ENCODE measurements at places on chromosomes 2 and 18. TPM values are rescaled to one million over a fixed set of nuclear protein-coding genes. Genes with fewer than 3 reads are reported as not detected.

DNA sequence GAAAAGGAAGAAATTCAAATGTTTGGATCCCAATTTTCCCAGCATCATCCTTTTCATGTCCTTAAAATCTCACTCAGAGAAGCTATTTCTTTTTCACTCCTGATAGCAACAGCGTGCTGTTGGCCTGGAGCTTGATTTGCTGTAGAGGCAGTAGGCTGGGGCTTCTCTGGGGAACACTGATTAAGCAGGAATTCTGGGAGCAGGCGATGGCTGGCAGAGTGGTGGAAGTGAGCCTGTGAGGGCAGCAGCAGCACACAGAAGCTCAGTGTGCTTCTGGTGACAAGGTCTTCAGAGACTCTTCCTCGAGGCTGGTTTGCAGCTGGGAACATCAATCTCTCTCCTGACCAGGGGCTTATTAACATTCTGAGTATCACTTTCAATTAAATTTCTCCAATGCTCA, 284.6 kb downstream of the DPP10 start:
- no peak for DNase-seq

Gene TFPI
- total RNA-seq = 5.8 TPM

- DNase-seq = peak; percentile 62
These were observed 278.6 kb downstream of the DSC3 start for GRCh38 chr18:30763902-30764350.

Gene POTEJ
- total RNA-seq = not detected

Gene TAF1B
- total RNA-seq = 31.9 TPM

Gene RFX8
- 0.57 TPM for total RNA-seq

GRCh38 chr2:231422056-231422455, 26.5 kb downstream of the B3GNT7 start:
- DNase-seq = no peak

- no peak for DNase-seq
These were observed 101.3 kb upstream of the RPE start for GRCh38 chr2:209901172-209901571.

Gene ID2
- 48.0 TPM for total RNA-seq

- DNase-seq = no peak
These were observed 5.9 kb downstream of the ORC4 start for GRCh38 chr2:148014616-148015015.

DNA sequence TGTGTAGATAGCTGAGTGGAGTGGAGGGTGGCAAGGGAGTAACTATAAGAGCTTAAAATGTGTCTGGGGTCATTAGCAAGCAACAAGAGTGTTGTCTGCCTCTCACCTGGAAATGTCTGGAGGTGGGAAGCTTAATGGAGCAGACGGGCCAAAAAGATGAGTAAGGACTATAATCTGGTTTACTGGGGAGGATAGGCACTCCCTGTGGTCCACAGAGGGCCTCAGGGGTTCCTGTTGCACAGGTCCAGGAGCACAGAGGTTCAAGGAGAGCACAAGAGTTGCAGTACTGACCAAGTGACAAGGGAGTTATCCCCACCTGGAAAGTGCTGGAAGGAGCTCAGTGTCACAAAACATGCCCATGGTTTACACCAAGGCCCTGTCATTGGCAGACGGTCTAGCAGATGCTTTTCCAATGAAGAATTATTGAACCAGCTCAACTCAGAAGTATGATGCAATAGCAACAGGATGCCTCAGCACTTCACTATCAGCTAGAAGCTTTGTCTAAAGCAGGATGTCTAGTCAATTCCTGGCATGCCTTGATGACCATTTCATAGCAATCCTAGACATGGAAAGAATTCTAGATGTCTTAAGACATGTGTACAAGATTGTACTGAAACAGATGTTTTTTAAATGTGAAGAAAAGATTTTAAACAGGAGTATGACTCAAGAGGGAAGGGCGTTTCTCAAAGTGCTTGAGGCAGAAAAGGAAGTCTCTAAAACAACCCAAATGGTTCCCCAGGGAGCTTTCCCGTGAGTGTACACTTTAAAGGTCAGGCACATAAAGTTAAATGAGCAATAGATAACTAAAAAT, 62.9 kb upstream of the SERPINE2 start:
- DNase-seq = no peak

DNA sequence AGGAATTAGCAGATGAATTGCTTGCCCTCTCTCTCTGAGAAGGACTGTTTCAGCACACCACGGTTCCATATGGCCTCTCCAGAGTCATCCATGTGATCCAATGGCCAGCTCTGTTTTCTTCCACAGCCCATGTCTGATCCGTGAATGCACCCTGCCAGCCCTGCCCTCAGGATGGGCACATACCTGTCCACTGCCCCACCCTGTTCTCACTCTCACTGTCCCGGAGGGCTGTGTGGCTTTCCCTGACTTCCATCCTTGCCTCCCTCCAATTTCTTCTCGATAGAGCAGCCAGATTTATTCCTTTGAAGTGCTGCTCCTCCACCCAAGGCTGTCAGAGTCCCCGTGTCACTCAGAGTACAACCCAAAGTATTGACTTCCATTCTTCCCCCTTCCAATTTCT, 343.1 kb downstream of the TGIF1 start:
- no peak for DNase-seq

- no peak for DNase-seq
These were observed 125.6 kb downstream of the GRB14 start for GRCh38 chr2:164495491-164496223.

DNA sequence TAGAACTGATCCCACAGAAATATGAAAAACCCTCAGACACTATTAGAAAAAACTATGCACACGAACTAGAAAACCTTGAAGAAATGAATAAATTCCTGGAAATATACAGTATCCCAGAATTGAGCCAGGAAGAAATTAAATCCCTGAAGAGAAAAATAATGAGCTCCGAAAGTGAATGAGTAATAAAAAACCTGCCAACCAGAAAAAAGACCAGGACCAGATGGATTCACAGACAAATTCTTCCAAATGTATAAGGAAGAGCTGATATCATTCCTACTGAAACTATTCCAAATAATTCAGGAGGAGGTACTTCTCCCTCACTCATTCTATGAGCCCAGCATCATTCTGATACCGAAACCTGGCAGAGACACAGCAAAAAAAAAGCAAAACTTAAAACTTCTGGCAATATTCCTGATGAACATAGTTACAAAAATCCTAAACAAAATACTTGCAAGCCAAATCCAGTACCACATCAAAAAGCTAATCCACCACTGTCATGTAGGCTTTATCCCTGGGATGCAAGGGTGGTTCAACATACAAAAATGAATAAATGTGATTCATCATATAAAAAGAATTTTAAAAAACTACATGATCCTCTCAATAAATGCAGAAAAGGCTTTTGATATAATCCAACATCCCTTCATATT, 1397.6 kb upstream of the DDX18 start:
- no peak for DNase-seq

Gene ASPRV1
- 0.64 TPM for total RNA-seq

Gene ANKRD23
- total RNA-seq = 2.3 TPM

Gene PGAP1
- 21.0 TPM for total RNA-seq

DNA sequence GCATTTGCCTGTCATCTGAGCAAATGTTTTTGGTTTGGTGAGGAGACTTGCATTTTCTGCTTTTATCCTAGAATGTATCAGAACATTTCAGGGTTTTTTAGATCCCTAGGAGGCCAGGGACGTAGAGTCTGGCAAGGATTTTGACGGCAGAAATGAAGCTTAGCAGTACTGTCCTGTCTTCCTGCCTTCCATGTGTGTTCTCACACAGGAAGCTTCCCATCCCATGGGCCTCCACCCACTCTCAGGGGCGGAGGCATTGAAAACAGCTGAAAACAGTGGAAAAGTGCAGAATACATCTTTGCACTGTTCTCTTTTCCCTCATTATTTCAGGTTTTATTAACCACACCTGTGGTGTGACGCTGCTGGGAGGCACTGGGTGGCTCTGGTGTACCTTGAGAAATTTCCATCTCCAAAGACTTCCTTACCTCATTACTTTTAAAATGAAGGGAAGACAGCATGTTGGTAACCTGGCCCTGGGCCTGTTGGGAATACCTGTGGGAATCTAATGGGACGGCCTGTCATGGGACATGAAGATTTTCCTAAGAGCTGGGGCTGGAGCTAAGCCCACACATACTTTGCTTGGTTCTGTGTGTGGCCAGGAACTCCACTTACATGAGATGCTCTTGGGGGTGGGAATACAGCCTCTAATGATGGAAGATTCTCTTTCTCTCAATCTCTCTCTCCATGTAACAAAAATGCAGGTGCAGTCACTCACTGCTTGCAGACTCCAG, 20.5 kb downstream of the PCARE start:
- DNase-seq = no peak

DNA sequence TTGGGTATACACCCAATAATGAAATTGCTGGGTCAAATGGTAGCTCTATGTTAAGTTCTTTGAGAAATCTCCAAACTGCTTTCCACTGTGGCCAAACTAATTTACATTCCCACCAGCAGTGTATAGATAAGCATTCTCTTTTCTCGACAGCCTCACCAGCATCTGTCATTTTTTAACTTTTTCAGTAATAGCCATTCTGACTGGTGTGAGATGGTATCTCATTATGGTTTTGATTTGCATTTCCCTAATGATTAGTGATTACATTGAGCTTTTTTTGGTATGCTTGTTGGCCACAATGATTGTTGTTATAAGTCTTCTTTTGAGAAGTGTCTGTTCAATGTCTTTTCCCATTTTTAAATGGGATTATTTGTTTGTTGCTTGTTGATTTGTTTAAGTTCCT, 50.4 kb upstream of the EPAS1 start:
- no peak for DNase-seq

DNA sequence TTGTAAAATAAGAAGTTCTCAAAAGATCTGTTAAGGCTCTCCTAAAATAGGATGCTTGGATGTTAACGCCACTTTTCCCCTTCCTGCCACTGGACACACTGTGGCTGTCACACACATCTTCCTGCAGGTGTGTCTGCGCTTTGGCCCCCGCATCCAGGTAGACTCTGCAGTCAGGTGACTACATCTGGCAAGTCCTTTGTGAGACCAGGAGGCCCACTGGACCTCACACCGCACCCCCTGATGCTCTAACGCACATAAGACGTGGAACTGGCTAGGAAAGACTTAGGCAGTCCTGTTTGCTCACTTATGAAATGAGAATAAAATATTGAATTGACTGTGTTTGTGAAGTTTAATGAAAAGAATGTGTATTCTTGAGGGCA, 67.6 kb upstream of the PXDN start:
- DNase-seq = no peak

DNA sequence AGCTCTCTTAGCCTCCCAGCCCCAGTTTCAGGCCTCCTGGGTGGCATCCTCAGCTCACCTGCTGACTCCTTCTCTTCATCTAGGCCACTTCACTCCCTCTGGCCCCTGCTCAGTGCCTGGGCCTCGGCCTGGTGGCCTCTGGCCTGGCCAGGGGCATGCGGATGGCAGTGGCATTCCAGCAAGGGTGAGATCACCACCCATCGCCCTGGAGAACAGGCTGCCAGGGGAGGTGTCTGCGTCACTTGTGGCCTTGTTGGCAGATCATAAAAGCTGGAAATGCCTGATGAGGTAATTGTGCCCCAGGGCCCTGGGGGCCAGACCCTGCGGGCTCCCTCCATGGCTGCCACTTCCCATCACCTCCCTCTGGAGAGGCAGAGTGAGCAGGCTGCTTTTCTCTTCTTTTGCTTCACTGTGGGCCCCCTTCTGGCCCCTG, 72.5 kb upstream of the SMAD2 start:
- DNase-seq = no peak

GRCh38 chr2:66693076-66693965, 258.4 kb downstream of the MEIS1 start:
- no peak for DNase-seq

- DNase-seq = peak; percentile 27
These were observed 77.5 kb upstream of the ASB18 start for GRCh38 chr2:236341721-236342120.

DNA sequence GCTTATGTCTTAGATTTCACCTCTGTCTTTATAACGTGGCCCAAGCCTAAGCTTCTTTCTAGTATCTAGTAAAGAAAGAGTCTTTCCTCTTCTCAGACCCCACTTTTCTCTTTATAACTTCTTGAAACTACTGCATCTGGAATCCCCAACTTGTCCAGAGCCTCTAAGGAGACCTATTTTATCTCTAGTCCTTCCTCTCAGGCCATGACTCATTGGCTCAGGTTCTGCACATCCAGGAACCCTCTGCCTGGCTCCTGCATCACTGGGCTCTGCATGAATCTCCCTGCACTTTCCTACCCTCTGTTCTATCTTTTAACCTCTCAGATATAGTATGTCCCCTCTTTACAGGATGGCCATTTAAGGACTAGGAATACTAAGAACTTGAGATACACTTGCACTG, 124.7 kb downstream of the DNAH6 start:
- DNase-seq = no peak

Gene NTSR2
- total RNA-seq = not detected

- peak; percentile 77 for DNase-seq
These were observed 1.6 kb downstream of the MTCL1 start for GRCh38 chr18:8706791-8707555.

Gene EIF4E2
- 108 TPM for total RNA-seq

Gene KCNJ13
- total RNA-seq = not detected

All from H9 (cell line).